Activated CD4-positive, alpha-beta T cell treated with anti-CD3 and anti-CD28 coated beads, Interleukin-2, amount 50 U/mL, for 24 hours (primary cell): ENCODE measurements at places on chromosomes 4 and X.

DNA sequence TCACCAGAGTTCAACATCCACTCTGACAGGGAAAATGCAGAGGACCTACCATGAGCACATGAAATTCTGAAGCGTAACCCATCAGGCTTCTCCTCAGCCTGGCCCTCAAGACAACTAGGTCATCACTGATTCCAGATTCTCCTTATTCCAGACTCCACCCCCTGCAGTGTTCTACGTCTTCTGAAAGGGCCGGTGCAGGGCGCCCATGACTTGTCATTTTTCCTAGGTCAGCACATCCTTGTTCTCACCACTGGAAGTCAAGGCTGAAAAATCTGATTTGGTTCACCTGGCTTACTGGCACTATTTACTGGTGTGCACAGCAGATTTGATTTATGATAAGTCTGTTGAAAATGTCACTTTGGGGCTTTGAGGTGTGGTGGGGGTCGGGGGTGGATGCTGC, 140.9 kb upstream of the KLF3 start:
- DNase-seq: no peak

DNA sequence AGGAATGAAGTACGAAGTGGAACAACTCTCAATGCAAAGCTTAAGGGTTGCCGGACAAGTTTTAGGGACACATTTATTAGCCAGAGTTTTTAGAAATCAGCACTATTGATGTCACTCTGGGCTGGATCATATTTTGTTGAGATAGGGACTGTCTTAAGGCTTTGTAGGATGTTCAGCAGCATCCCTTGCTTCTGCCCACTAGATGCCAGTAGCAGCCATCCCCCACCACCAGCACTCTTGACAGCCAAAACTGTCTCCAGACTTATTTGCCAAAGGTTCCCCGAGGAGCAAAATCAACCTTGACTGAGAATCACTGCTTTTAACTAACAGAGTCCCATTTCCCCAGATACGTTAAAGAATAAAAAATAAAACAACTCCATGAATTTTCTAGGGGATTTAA, 1497.3 kb downstream of the STIM2 start:
- no peak for DNase-seq

- no peak for DNase-seq
Observed at GRCh38 chrX:16838202-16839066, 31.7 kb downstream of the RBBP7 start.

- no peak for DNase-seq
Observed at GRCh38 chrX:9626379-9626778, 139.3 kb downstream of the GPR143 start.

- no peak for DNase-seq
Observed at GRCh38 chr4:82705169-82705927, 93.2 kb downstream of the SCD5 start.

- DNase-seq: no peak
Observed at GRCh38 chr4:78660559-78660958, 109.0 kb downstream of the ANXA3 start.

GRCh38 chr4:184695178-184695896, 38.6 kb downstream of the CENPU start:
- no peak for DNase-seq

DNA sequence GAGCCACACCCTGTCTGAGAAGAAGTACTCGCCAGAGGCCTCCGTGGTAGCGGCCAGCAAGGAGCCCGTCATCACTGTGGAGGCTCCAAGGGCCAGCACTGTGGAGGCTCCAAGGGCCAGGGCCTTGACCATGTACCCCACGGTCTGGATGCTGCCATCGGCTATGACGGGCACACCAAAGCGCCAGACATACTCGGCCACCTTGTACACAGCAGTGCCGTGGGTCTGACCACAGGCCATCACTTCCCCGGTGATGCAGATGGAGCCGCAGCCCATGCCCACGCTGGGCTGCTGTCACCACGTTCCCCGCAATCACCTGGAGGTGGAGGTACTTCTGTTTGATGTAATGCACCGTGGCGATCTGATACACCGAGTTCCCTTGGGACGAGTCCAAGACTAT, 377.7 kb upstream of the MAOA start:
- no peak for DNase-seq

DNA sequence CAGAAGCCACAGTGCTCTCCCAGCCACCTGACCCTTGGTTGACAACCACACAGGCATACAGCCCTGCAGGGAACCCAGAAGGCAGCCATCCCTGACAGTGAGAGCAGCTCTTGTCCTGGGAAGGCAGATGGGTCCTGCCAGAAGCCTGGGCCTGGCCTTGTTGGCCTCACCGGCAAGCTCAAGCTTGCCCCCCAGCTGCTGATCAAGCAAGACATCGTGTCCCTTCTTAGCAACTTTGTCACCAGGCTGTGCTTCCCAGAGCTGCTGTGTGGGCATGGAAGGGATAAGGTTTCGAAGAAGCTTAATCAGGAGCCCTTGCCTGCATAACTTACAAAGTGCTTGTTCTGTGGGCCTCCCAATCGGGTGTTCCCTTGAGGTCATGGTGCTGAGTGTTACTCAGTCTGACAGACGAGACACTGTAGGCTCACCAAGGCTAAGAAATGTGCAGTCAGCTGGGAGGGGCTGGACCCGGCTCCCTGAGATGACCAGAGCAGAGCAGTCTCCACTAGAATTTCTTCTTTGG, 6.8 kb upstream of the ABLIM2 start:
- no peak for DNase-seq

DNA sequence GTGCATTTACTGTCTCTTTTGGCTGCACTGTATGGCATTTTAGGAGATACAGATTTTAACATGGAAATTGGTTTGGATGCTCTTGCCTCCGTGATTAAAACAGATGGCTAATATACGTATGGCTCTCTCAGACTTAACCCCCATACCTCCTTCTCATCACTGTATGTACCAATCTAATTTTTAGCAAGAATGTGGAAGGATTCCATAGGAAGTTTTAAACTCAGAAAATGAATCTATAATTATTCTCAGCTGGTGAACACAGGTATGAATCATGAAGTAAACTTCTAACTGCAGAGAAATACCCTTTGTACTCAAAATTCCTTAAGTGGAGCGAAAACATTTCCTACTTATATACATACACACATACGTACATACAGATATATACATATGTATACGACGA, 210.5 kb upstream of the NEIL3 start:
- no peak for DNase-seq

- no peak for DNase-seq
Observed at GRCh38 chr4:150381609-150382008, 200.3 kb upstream of the MAB21L2 start.

DNA sequence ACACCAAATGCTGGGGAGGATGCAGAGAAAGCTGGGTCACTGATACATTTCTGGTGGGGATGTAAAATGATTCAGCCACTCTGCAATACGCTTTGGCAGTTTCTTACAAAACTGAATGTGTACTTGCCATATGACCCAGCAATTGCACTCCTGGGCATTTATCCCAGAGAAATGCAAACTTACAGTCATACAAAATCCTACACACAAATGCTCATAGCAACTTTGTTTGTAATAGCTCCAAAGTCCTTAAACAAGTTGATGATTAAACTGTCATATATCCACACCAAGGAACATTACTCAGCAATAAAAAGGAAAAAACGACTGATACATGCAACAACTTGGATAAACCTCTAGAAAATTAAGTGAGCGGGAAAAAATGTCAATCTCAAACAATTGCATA, 12.3 kb downstream of the MID1 start:
- no peak for DNase-seq

DNA sequence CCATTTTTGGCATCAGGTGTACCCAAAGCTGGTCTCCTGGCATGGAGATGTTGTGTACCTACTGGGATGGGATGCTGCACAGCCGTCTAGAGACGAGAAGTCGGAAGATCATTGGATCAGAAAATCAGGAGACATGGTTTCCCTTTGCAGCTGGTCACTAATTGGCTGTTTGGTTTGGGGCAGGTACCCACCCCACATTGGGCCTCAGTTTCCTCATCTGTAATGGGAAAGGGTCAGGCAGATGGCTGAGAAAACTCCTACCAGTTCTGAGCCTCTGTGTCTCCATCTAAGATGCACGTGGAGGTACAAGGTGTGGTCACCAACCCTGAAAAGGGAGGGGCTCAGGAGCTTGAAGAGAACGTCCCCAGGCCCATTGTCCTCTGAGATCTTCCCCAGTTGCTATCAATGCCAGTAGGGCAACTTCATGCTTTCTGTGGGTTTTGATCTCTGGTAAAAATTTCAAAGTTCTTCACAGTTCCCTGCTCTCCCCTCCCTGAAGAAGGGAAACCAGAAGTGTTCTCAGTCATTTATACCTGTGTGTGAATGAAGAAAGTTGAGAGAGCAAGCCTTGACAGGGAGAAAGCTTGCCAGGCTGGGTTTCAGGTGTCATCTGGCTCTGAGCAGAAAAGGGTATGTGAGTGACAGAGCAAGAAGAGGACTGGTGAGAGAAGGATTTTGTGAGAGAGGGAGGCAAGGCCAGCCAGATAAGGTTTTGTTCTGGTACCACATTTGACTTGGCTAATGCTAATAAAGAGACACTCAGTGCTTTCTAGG, 15.1 kb downstream of the TSC22D3 start:
- DNase-seq: no peak

- no peak for DNase-seq
Observed at GRCh38 chr4:154497889-154498288, 6.3 kb upstream of the DCHS2 start.

DNA sequence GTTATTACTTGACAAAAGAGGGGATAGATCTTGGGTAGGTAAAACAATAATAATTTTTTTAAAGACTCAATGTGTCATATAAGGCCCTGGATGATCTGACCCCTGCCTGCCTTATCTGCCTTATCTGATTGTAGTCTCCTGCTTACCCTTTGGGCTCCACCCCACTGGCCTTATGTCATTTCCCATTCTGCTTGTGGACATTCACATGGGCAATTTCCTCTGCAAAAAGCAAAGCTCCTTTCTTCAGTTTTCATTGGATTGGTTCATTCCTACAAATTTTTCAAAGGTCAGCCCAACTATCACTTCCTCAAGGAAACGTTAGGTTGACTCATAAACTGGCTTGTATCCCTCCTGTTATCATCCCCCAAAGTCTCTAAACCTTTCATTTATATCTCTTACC, 15.7 kb upstream of the TET2 start:
- no peak for DNase-seq

GRCh38 chr4:95066050-95066449, 308.3 kb downstream of the BMPR1B start:
- DNase-seq: no peak

DNA sequence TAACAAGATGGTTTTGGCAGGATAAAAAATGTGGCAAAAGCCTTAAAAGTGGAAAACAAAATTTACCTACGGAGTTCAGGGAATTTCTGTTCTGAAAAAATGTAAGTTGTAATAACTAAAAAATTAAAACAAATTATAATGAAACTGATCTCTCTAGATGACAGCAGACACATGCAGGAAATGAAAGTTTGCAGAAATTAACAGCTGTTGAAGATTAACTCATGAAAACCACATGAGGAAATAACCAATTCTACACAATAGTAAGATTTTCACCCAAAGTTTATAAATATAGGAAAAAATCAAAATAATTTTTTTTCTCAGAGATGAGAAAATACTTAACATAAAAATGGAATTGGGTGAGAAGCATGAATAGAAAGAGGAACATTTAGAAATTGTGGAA, 47.5 kb upstream of the UGT2B15 start:
- DNase-seq: no peak

GRCh38 chrX:96407072-96407471, 277.6 kb upstream of the DIAPH2 start:
- no peak for DNase-seq

- no peak for DNase-seq
Observed at GRCh38 chr4:138565576-138565975, 323.4 kb upstream of the SLC7A11 start.

- no peak for DNase-seq
Observed at GRCh38 chr4:70619778-70620177, 8.8 kb upstream of the ENAM start.

- DNase-seq: no peak
Observed at GRCh38 chr4:85675076-85676049, 200.4 kb downstream of the ARHGAP24 start.

DNA sequence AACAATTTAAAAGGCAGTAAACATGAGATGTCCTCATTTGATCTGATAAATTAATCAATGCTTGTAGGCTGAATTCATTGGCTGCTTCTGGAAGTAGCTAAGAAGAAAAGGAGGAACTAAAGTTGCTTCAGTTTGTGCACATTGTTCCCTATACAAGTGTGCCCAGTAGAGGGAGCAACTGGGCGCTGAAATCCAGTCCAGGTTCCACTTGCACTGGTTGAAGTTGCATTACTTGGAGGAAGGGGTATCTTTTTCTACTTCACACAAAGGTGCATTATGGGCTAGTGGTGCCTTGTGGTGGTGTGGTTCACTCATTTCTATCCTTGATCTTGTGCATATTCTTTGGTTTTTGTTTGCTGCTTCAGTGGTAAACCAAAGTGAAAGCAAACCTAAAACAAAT, 67.9 kb upstream of the SOX3 start:
- no peak for DNase-seq

GRCh38 chrX:108097380-108097779, 5.8 kb downstream of the ATG4A start:
- no peak for DNase-seq

DNA sequence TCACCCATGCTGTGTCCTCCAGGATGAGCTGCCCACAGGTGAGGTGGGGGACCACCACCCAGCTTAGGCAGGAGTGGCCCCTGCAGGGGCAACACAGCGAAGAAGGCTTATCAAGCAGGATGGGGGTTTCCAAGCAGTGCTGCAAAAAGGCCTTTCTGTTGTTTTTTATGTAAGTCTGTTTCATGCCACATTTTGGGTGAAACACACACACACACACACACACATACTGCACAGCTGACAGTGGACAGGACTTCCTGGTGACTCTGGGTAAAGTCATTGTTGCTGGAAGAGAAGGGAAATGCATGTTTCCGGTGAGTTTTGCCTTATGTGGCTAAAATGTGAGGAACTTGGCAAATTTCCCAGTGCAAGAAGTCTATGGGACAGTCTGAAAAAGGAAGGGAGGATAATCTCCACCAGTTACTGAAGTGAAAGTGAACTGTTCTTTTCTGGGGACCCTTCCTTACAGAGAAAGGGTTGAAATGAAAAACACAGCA, 119.2 kb downstream of the IRF2 start:
- no peak for DNase-seq

GRCh38 chr4:121227341-121227792, 63.2 kb upstream of the TNIP3 start:
- DNase-seq: peak; percentile 6

DNA sequence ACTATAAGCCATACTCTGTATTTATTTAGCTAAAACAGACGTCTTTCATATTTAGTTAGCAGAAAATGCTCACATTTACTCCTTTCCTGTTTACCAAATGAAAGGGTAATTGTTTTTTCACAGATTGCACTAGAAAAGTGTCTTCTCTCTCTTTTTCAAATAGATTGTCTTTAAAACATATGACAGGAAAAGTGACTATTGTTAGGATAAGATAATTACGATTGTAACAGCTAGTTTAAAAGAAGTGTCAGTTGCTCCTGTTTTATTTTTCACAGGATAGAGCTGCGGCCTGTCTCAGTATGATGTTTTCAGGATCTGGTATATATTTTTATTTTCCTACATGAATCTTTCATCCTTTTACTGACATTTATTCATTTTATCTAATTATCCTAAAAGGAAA, 353.5 kb downstream of the FBXO8 start:
- no peak for DNase-seq
